ENCODE measurements at places on chromosomes 2 and 18.
A peak's percentile ranks its signal among the peaks of the same experiment; 100 is the strongest.

DNA sequence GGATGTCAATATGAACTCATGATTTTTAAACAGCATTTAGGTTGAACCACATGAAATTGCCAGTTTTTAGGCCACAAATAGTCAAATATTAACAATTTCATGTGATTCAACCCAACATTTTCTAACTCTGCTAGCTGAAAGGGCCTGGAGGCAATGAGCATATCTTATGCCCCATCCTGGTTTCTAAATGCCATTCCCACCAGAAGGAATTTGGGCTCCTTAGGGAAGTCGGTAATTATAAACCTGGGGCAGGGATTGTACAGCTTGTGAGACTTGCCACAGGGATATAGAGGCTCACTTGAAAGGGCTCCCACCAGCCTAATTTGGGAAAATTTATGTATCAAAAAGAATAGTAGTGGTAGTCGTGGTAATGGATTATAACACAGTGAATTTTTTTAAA lies 178.4 kb upstream of the ALPP start:
- no peak for DNase-seq

GRCh38 chr2:224934526-224935188 lies 107.6 kb downstream of the DOCK10 start:
- no peak for DNase-seq

- peak; percentile 89 for DNase-seq
Measured at GRCh38 chr18:24075767-24076597, 61.4 kb downstream of the TTC39C start.

DNA sequence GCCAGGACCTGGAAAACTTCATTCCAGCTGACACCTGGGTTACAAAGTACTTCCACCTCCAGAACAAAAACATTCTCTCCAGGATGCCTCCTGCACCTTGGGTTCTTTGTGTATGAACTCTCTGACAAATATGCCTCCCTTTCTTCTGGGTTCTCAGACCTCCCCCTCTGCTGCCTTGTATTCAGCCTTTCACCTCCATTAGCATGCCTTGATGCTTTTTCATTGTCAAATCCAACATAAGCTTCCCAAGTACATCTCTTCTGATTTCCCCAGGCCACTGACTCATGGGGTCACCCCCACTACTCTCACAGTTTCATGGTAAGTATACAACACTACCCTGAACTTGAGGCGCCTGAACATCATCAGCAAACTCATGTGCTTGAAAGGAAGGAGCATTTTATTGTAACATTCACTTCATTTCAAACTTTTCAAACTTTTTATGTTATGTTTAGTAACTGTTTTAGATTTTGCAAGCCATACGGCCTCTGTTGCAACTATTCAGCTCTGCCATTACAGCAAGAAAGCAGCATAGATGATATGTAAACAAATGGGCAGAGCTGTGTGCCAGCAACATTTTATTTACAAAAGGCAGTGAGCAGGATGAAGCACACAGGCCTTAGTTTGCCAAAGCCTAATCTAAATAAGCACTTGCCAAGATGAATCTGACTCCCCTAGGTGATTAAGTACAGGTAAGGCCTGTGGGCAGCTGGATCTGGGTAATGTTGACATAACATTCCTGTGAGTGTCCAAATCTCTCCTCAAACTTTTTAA lies 32.5 kb upstream of the MRPS9 start:
- no peak for DNase-seq

GRCh38 chr2:163348857-163349380 lies 386.9 kb downstream of the FIGN start:
- no peak for DNase-seq

DNA sequence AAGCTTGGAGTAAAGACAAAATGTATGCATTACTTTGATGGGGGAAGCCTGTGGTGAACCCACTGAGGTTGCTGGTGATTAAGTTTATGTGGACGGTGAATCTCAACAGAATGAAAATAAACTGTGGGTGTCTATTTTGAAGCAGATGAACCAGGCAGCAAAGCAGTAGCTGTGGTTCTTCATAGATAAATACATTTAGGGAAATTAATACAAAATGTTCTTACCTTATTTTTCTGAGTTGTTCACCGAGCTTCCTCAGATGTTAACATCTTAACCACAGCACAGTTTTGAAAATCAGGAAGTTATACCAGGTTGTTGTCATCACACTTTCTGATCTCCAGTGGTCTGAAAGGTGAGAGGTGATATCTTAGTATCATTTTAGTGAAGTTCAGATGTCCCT lies 53.9 kb downstream of the NCK2 start:
- DNase-seq, result no peak

- DNase-seq, result no peak
Measured at GRCh38 chr2:109335631-109336176, 206.7 kb downstream of the SH3RF3 start.

GRCh38 chr2:170689481-170689880 lies 25.7 kb upstream of the SP5 start:
- no peak for DNase-seq

DNA sequence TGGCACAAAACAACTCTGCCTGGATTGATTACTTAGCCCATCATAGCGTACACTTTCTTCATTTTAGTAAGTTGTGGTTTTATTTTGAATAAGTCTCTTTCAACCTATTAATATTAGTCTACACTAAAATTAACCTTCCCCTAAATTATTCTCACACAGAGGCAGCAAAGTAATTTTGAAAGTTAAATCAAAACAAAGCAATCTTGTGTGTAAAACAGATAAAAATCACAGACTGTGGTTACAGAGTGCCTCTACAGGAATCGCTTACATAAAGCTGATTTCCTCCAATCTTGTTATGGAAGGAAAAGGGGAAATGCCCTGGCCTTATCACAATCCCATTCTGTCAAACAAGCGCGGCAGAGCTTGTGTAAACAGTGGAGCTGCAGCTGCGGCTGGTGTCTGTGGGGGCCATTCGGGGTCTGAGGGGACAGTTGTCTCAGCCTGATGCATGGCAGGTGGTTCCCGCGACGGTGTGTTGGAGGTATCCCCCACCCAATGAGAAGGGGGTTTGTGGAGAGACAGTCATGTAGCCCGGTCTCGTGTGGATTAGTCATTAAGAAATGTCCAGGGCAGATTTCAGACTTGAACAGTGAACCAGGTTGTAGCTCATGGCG lies 42.1 kb downstream of the BCL2L11 start:
- no peak for DNase-seq

DNA sequence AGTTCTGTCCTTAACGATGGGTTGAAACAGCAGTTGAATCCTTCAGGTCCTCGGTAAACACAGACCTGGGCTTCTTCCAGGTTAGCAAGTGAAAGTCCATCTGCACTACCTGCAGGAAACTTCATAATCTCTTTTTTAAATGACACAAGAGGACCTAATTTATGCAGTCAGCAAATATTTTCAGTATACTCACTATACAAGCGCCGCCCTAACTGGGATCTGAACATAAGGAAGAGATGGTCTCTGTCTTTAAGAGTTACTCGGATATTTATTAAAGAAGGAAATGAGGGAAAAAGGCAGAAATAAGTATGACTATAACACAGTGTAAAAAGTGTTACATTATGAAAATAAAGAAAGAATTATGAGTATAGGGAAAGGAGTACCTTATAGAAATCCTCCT lies 103.3 kb downstream of the NBAS start:
- DNase-seq, result no peak

DNA sequence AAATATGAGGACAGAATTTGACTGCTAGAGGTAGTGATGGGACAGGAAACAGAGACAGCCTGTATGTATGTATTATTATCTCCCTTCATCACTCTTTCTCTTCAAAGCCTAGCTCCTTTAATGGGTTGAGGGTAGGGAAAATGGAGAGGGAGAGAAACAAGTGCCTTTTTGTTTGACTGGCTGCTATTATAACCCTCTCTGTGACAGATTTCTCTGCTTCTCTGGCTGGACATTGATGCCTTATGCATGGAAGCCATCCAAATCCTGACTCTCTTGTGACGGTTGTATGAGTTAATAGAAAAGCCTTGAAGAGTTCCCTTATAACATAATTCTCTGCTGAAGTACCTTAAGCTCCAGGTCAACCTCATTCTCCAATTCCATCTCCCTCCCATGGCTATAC lies 118.5 kb upstream of the COL5A2 start:
- no peak for DNase-seq

DNA sequence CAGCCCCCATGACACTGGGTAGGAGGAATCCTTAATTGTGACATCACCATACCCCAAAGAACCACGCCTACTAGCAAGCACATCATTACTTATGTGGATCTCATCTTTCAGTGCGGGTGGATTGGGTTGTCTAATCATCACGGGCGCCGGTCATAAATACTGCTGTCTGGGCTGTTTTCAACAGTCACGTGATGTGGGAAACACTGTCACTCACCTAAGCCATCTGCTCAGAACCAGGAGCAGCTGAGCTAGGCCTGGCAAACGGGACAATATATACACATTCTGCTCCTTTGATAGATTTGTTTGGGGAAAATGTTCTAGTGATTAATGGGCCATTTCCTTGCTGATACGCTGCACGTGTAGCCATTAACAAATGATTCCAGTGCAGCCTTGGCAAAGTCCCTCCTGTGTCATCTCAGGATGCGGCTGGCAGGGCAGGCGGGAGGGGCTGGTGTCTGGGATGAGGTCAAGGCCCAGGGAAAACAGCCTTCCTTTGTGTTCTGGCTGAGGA lies 145.9 kb upstream of the COPS8 start:
- peak; percentile 47 for DNase-seq

- no peak for DNase-seq
Measured at GRCh38 chr2:8252997-8253694, 428.7 kb upstream of the ID2 start.

DNA sequence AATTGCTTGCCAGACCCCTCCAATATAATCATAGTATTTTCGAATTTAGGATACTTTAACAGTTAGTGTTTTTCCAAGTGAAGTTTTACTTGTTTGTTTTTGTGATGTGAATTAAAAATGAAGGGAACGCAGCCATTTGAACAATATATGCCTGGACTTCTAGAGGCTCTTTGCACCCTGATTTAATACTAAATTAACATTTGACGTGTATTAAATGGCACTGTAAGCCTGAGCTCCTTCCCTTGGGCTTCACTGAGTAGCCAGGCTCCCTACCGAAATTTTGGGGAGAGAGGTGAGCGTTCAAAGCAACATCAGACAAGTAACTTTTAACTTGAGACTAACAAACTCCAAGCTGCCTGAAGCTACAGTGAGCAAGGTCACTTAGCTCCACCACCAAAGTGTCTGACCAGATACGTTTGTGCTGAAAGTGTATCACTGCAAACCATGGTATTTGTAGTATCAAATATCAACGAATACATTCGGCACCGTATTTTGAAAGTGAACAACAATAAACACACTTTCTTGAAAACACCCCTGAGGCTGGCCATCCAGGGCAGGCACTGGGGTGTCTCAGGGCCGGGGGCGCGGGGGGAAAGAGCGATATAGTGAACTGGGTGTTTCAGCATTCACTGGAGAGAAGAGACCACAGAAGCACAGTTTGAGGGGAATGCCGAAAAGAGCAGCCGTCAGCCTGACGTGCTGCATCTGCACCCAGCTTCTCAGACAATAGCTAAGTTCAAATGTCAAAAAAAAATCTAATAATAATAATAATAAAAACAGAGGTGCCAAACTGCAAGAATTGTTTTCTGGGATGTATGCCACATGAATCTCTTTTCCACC lies 7.7 kb upstream of the POU3F3 start:
- DNase-seq, result no peak

GRCh38 chr2:176128172-176128981 lies 1.1 kb upstream of the HOXD8 start:
- DNase-seq, result no peak

- DNase-seq, result no peak
Measured at GRCh38 chr2:144240656-144241339, 279.1 kb downstream of the ZEB2 start.

DNA sequence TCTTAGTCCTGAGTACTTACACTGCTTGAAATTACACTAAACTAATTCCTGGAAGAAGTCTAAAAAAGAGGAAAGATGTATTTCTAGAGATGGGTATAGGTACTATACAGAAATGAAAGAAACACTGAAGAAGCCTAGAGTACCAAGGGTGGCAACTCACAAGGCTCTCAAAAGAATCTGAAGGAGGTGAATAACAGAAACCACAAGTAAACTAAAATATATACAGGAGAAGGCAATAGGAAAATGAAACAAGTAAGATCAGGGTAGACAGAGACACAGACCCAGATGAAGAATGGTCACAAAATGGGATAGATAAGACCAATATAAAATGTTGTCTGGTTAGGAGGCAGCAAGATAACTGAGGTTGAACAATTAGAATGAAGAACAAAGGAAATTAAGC lies 59.9 kb downstream of the USP37 start:
- DNase-seq, result no peak

DNA sequence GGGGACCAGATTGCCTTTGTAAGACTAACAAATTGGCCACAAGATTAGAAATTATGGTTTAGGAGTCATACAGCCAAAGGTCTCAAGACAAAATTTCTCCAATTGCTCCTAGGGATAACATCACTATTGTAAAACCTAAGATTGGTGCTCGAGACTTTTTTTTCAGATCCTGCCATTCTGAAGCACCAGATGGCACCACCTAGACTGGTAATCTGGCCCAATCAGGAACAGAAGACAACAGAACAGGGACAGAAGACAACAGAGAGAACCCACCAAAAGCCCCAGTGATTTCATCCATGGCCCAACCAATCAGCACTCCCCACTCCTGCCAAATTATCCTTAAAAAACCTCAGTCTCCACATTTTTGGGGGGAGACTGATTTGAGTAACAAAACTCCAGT lies 66.8 kb downstream of the LINC00305 start:
- DNase-seq, result no peak

DNA sequence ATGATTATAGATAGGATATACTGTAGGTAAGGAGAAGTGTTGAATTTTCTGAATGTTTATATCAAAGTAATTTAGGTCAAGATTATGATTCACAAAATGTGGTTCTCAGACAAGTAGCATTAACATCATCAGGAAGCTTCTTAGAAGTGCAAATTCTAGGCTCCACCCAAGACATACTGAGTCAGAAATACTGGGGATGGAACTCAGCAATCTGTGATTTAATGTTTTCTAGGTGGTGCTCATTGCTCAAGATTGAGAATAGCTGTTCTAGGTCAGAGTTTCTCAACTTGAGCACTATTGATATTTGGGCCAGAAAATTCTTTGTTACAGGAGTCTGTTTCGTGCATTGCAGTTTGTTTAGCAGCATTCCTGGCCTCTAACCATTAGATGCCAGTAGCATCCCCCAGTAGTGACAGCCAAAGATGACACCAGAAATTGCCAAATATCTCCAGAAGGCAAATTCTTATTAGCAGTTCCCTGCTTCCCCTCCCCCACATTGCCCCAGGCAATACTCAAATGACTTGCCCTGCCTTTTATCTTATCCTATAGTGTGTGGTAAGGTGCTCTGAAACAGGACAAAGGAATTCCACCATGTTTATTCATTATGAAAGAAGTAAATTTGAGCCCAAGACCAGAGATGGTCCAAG lies 1001.2 kb downstream of the DPP10 start:
- no peak for DNase-seq

Measured in right atrium auricular region (tissue), 2 donors.